Suprapubic skin (tissue), 4 donors: ENCODE measurements at places on chromosomes 3 and 15.

- H3K4me1 ChIP-seq = no peaks in the 10 kb centered on the region
- H3K36me3 ChIP-seq = no peaks in the 10 kb centered on the region
- H3K27me3 ChIP-seq = no peaks in the 10 kb centered on the region
- no peak overlapping the region for H3K27ac ChIP-seq
These were observed 81.4 kb downstream of the C3orf38 start for GRCh38 chr3:88231207-88231606.

GRCh38 chr3:39106851-39107387, 508 bp downstream of the GORASP1 start:
- peaks cover 43% of the 10 kb centered on the region for H3K4me1 ChIP-seq
- H3K36me3 ChIP-seq = peaks cover 5% of the 10 kb centered on the region
- H3K27ac ChIP-seq = peak overlapping the region; percentile 98
- DNase-seq = no peak
- no peaks in the 10 kb centered on the region for H3K27me3 ChIP-seq

- no peaks in the 10 kb centered on the region for H3K27me3 ChIP-seq
- DNase-seq = no peak
- H3K36me3 ChIP-seq = no peaks in the 10 kb centered on the region
- no peak overlapping the region for H3K27ac ChIP-seq
These were observed 6.2 kb downstream of the TSC22D2 start for GRCh38 chr3:150414258-150414657.

DNA sequence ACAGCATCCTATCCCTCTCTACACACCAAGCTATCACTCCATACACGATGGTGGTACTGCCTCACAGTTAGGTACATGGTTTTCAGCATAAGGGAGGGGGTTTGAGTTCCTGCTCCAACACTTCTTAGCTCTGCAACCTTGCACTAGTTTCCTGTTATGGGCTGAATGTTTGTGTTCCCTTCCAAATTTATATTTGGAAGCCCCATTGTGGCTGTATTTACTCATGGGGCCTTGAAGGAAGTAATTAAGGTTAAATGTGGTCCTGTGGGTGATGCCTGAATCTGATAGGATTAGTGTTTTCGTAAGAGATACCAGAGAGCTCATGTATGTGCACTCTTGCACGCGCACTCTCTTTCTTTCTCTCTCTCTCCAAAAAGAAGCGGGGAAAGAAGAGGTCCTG, 259.4 kb downstream of the RORA start:
- DNase-seq = no peak
- H3K4me1 ChIP-seq = peaks cover 7% of the 10 kb centered on the region
- H3K36me3 ChIP-seq = no peaks in the 10 kb centered on the region
- H3K27me3 ChIP-seq = no peaks in the 10 kb centered on the region
- no peak overlapping the region for H3K27ac ChIP-seq

DNA sequence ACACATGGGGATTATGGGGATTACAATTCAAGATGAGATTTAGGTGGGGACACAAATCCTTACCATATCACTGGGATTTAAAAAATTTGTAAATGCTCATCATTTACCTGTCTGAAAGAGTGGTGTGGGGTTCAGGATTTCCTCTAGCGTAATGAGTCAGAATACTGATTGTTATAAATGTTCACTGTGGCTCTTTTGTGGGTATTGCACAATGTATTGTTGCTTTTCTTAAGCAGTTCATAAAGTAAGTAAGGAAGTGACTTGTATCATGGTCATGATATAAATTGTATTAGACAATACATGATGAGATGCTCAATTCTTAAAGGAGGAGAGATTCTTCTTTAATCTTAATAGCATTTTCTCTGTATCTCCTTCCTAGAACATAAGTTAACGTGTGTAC, 262.1 kb downstream of the CNTN4 start:
- no peak overlapping the region for H3K4me3 ChIP-seq
- H3K36me3 ChIP-seq = no peaks in the 10 kb centered on the region
- H3K27ac ChIP-seq = no peak overlapping the region

- peaks cover 5% of the 10 kb centered on the region for H3K4me1 ChIP-seq
- no peak overlapping the region for H3K27ac ChIP-seq
- no peaks in the 10 kb centered on the region for H3K36me3 ChIP-seq
- no peaks in the 10 kb centered on the region for H3K27me3 ChIP-seq
These were observed 85.2 kb upstream of the PRR23C start for GRCh38 chr3:139129892-139130291.

- no peaks in the 10 kb centered on the region for H3K36me3 ChIP-seq
- H3K4me3 ChIP-seq = no peak overlapping the region
- no peaks in the 10 kb centered on the region for H3K27me3 ChIP-seq
- no peak overlapping the region for H3K27ac ChIP-seq
These were observed 605.5 kb upstream of the KCNMB2 start for GRCh38 chr3:177930771-177931170.

- no peaks in the 10 kb centered on the region for H3K27me3 ChIP-seq
- H3K36me3 ChIP-seq = no peaks in the 10 kb centered on the region
- H3K4me1 ChIP-seq = no peaks in the 10 kb centered on the region
These were observed 562.9 kb upstream of the KCNMB2 start for GRCh38 chr3:177973241-177973840.

GRCh38 chr3:176097027-176097426, 1100.3 kb downstream of the TBL1XR1 start:
- H3K27me3 ChIP-seq = no peaks in the 10 kb centered on the region
- DNase-seq = no peak
- no peak overlapping the region for H3K27ac ChIP-seq
- no peak overlapping the region for H3K4me3 ChIP-seq
- no peaks in the 10 kb centered on the region for H3K36me3 ChIP-seq
- no peaks in the 10 kb centered on the region for H3K4me1 ChIP-seq

DNA sequence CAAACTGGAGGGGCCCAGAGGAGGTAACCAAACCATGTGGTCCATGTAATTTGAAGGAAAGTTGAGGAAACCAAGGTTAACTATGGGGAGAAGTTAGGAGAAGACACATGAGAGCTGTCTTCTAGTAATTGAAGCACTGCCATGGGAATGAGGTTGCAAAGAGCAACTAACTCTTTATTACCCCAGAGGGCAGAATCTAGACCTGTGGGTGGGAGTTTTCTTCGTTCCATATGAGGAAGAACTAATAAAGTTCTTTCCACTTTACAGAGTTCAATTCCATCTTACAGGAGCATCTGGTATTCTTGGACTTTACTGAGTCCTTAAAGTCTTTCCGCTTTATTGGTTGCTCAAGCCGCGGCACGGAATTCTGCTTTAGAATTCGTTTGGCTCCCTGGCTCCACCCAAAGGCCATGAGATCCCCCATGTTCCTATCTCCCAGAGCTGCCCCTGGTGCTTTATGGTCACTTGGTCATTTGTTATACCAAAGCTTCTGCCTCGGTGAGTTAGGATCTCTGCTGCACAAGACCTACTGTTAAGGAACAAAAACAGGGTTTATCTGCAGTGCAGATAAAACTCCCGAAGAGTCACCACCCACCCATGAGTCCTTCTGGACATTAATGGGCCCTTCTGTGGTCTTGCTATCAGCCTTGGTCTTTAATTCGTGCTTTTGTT, 89.5 kb upstream of the UMPS start:
- H3K36me3 ChIP-seq = no peaks in the 10 kb centered on the region
- DNase-seq = no peak
- no peaks in the 10 kb centered on the region for H3K4me1 ChIP-seq
- H3K27me3 ChIP-seq = no peaks in the 10 kb centered on the region
- H3K4me3 ChIP-seq = no peak overlapping the region

GRCh38 chr3:4052706-4053105, 250.5 kb upstream of the SETMAR start:
- no peaks in the 10 kb centered on the region for H3K27me3 ChIP-seq
- no peak overlapping the region for H3K4me3 ChIP-seq
- DNase-seq = no peak
- no peaks in the 10 kb centered on the region for H3K4me1 ChIP-seq

DNA sequence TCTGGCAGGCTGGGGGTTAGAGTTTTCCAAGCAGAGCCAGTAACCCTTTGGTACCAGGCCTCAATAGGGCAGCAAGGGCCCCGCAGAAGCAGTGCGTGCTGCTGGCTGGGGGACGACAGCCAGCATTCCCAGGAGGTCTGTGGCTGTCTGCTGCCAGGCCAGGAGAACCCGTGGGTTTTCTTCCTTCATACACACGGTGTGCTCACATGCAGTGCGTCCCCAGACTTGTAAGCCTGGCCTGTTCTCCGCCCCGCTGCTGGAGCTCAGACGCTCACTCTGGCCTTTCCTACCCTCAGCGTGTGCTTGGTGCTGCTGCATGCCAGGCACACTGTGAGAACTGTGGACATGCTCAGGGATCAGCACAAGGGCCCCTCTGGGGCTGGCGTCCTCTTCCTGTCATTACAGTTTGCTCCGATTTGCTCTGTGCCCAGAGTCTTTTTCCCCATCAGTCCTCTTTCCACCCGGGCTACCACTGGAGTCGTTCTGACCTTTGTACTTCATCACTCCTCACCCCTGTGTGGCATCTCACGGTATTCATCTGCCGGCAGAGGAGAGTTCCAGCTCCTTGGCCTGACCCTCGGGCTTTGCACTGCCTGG, 149.5 kb downstream of the DNAJB8 start:
- no peaks in the 10 kb centered on the region for H3K27me3 ChIP-seq
- DNase-seq = peak; percentile 31
- peaks cover 3% of the 10 kb centered on the region for H3K36me3 ChIP-seq
- peaks cover 5% of the 10 kb centered on the region for H3K4me1 ChIP-seq
- no peak overlapping the region for H3K27ac ChIP-seq

DNA sequence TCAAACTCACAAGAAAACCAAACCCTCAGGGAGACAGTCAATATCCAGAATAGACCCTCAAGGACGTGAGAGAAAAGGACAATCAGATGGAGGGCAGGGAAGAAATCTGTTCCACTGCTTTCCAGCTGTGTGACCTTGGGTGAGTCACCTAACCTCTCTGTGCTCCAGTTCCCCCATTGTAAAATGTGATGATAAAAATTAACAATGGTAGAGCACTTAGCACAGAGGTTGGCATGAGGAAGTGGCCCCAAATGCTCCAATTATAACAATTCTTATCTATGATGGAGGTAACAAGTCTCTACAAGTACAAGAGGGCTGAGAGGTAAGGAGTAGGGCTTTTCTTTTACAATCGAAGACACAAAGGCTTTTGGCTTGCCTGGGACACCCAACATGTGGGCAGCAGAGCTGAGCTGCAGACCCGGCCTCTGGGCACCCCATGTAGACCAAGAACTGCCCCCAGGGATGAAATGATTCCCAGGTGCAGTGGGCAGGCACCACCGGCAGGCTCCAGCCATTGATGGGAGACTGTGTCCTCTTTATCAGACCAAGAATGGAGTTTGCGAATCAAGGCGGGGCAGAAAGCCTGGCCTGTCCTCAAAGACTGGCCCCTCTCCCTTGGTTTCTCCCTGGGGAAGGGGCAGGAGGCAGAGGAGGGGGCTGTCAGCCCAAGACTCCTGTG, 22.0 kb downstream of the WNT7A start:
- H3K27ac ChIP-seq = no peak overlapping the region
- peaks cover 11% of the 10 kb centered on the region for H3K4me1 ChIP-seq
- no peak overlapping the region for H3K4me3 ChIP-seq
- DNase-seq = no peak

DNA sequence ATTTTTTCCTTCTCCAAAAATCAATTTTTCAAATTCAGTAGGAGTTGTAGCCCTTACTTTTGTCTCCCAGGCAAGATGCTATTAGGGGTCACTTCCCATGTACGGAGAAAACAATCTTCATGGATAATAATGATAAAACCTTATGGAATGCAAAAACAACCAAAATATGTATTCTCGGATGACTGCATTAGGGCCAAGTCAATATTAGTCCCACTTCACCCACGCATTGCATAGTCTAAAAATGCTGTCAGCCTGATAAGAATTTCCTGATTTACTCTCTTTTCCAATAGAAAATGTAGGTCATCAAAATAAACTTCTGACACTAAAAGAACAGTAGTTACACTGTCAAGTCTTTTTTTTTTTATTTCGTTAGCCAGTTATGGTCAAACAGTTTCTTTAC, 2.7 kb downstream of the VGLL3 start:
- no peaks in the 10 kb centered on the region for H3K36me3 ChIP-seq
- no peak for DNase-seq
- peaks cover 11% of the 10 kb centered on the region for H3K27me3 ChIP-seq
- peak overlapping the region; percentile 67 for H3K27ac ChIP-seq

DNA sequence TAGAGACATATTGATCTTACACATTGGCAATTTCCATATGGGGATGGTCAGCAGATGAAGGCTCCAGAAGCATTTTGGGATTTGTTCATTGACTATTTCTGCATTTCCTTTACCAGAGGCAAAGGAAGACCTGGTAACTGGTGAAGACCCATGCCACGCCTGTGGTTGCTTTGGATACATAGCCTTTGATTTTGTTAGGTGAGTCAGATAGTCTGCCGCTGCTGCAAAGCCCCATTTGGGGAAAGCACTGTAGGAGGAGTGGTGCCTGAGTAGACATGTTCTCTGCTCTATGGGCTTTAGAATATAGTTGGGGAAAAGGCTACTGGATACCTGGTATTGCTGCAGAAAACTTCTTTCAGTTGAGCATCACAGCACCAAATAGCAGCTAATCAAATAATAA, 56.8 kb downstream of the TFG start:
- H3K27me3 ChIP-seq = no peaks in the 10 kb centered on the region
- no peaks in the 10 kb centered on the region for H3K36me3 ChIP-seq
- H3K4me3 ChIP-seq = no peak overlapping the region
- H3K27ac ChIP-seq = no peak overlapping the region

GRCh38 chr15:84631706-84632272, 22.3 kb downstream of the WDR73 start:
- H3K27me3 ChIP-seq = no peaks in the 10 kb centered on the region
- H3K4me3 ChIP-seq = peak overlapping the region; percentile 75
- peaks cover 40% of the 10 kb centered on the region for H3K4me1 ChIP-seq
- peak overlapping the region; percentile 75 for H3K27ac ChIP-seq
- no peaks in the 10 kb centered on the region for H3K36me3 ChIP-seq

- peak overlapping the region; percentile 30 for H3K4me3 ChIP-seq
- peaks cover 9% of the 10 kb centered on the region for H3K27me3 ChIP-seq
- no peak overlapping the region for H3K27ac ChIP-seq
- DNase-seq = no peak
These were observed 11.7 kb downstream of the SPTBN5 start for GRCh38 chr15:41881920-41882688.

DNA sequence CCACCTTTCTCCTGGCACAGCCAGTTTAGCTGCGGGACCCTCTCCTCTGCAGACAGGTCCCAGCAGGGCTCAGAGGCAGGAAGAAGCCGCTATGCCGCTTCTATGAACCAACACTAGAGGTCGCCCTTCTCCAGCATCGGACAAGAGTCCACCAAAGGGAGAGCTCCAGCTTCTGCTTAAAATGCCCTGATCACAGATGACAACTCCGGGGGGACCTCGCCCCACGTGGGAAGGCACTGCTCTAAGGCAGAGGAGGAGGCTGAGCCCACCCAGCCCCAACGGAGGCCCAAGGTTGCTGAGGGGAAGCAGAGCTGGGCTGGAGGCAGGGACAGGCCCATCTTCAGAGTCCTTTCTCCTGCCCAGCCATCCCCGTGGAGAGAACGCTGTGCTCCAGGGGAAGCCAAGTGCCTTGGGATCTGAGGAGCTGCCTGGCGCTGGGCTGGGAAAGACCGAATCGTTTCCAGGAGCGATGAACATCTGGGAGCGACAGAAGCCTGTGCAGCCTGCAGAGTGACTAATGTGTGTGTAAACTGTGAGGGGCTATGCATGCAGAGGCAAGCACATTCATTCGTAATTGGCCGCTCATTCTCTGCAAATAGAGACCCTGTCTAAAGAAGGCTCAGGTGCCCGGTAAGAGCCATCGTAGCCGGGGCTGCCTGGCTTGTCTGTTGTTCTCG, 43.5 kb upstream of the BDH1 start:
- H3K36me3 ChIP-seq = peaks cover 3% of the 10 kb centered on the region
- H3K27ac ChIP-seq = no peak overlapping the region
- H3K4me3 ChIP-seq = no peak overlapping the region
- no peaks in the 10 kb centered on the region for H3K27me3 ChIP-seq

- H3K4me3 ChIP-seq = no peak overlapping the region
- peaks cover 24% of the 10 kb centered on the region for H3K4me1 ChIP-seq
- no peaks in the 10 kb centered on the region for H3K27me3 ChIP-seq
- no peak overlapping the region for H3K27ac ChIP-seq
These were observed 36.0 kb downstream of the TSPAN3 start for GRCh38 chr15:77034695-77035489.
